ENCODE measurements at places on chromosomes 2 and 18.

DNA sequence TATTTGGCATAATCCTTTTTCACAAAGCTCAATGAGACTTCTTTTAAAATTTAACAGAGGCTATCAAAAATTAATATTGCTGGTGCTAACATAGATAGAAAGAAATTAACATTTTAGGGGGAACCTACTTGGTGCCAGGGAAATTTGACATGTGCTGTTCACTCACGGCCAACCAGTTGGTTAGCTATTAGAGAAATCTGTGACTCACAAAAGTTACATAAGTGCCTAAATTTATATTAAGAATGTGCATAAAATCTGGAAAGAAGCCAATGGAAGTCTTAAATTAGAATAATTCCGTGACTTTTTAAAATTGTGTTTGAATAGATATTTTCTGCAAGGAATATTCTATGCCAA is 184.3 kb upstream of the MAP2 start:
- no peak for DNase-seq

DNA sequence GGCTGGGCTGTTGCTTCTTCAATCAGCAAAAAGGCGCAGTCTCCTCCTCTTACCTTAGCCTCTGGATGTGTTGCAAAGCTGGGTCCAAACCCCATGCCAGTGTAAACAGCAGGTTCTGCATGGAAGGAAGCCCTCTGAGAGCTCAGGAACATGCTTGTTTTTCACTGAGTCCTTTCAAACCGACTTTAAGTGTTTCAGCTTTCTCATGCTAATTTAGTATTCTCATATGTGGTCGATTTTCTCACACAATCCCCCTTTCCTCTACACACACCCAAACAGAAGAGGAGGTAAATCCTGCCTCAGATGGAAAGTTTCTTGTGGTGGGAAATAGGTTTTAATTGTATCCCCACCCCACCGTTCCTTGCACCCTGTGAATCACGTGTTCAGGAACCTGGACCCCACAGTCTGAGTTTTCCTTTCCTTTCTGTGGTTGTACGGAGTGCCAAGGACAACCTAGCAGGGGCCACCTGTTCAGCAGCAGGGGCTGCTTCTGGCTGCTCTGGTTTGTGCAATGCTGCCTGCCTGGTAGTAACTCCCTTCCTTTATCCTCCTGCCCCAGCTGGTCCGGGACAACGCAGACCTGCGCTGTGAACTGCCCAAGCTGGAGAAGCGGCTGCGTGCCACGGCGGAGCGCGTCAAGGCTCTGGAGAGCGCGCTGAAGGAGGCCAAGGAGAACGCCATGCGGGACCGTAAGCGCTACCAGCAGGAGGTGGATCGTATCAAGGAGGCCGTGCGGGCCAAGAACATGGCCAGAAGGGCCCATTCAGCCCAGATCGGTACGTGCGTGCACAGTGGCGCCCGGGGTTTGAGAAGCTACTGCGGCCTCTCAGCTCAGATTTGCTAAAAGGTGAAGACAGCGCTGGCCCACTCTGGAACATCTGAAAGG is 28.7 kb upstream of the LYPD6B start:
- no peak for DNase-seq

DNA sequence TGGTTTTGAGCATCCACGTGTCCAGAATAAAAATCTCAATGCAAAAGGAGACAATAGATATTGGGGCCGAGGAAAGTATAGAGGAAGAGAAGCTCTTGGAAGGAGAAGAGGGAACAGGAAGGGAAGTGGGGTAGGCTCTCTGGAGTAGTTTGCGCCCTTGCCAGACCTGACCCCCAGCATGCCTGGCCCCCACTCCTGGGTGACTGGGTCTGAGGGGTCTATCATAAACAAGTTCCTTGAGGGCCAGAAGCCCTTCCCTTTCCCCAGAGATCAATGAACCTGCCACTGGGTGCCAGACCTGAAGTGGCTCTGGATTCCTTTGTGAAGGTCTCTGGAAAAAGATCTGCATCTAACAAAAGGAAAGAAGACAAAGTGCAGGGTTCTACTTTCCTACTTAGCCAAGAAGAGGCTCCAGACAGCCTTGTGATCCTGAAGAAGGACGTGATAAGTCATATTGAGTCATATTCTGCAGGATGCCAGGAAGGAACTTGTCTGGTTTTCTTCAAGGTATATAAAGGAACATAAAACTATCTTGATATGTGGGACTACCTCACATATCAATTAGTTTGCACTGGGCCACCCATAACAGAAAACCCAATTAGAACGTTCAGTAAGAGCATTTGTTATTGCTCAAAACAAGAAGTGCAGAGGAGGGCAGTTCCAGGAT is 18.7 kb upstream of the ATOH8 start:
- no peak for DNase-seq

DNA sequence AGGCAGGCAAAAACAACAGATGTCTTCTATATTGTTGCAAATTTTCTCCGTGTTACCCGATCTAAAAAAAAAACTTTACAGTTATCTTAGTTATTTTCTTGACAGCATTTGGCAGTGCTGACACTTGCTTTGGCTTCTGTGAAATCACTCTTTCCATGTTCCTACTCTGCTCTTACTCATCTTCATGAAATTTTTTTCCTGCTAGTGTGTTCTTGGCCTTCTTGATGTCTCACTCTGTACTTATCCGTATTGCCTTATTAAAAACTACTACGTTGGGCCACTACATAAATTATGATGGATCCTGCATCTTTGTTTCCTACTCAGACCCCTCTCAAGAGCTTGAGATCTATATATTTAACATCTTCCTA is 134.4 kb downstream of the IKZF2 start:
- DNase-seq: no peak
